ENCODE measurements at places on chromosomes 12 and 14.

DNA sequence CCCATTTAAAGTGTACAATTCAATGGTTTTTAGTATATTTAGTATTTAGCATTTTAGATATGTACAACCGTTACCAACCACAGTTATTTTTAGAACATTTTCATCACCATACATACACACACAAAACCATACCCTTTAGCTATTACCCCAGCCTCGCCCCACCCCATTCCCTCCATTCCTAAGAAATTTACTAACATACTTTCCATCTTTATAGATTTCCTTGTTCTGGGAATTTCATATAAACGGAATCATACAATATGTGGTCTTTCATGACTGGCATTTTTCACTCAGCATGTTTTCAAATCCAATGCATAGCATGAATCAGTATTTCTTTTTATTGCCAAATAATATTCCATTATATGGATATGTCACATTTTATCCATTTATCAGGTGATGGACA is 101.5 kb downstream of the TAOK3 start:
- no peak for DNase-seq
- no peaks in the 10 kb centered on the region for H3K4me1 ChIP-seq
- H3K4me3 ChIP-seq, result no peak overlapping the region
- no peak overlapping the region for H3K27ac ChIP-seq

DNA sequence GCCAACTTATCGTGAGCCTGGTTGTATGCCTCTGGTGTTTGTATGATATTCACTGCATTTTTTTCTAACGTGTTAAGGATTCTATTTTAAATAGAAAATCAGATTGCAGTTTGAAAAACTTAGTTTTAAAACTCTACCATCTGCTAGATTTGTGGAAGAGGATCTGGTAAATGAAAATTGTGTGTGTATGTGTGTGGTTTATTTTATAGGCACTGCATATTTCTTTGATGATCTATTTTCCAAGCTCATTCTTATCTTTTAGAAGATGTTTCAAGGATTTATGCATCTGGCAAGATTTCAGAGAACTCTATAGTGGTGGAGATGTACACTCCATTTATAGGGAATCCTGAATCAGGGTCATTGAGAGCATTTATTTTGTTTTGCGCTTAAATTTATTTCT is 69.8 kb downstream of the HMGA2 start:
- no peaks in the 10 kb centered on the region for H3K36me3 ChIP-seq
- H3K4me3 ChIP-seq, result no peak overlapping the region
- H3K4me1 ChIP-seq, result peaks cover 5% of the 10 kb centered on the region
- H3K27me3 ChIP-seq, result no peaks in the 10 kb centered on the region
- DNase-seq, result no peak

- no peak for DNase-seq
- H3K4me1 ChIP-seq, result no peaks in the 10 kb centered on the region
- H3K4me3 ChIP-seq, result no peak overlapping the region
- H3K27me3 ChIP-seq, result no peaks in the 10 kb centered on the region
- no peaks in the 10 kb centered on the region for H3K36me3 ChIP-seq
These were observed 496.5 kb downstream of the VRK1 start for GRCh38 chr14:97293659-97294058.

DNA sequence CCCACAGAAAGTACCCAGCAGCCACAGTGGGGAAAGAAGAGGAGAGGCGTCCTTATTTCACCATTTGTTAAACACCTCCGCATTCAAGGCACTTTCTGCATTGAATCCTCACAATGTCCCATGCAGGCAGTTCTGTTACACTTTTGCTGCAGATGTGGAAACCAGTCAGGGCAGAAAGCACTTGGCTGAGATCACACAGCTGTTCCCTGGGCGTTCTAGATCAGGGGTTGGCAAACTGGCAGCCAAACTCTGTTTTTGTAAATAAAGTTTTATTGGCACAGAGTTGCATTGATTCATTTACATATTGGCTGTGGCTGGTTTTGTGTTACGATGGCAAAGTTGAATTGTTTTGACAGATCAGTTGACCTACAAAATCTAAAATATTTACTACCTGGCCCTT is 20.1 kb downstream of the FOXN4 start:
- H3K4me1 ChIP-seq, result no peaks in the 10 kb centered on the region
- DNase-seq, result no peak
- no peak overlapping the region for H3K27ac ChIP-seq
- H3K4me3 ChIP-seq, result no peak overlapping the region
- H3K36me3 ChIP-seq, result no peaks in the 10 kb centered on the region

DNA sequence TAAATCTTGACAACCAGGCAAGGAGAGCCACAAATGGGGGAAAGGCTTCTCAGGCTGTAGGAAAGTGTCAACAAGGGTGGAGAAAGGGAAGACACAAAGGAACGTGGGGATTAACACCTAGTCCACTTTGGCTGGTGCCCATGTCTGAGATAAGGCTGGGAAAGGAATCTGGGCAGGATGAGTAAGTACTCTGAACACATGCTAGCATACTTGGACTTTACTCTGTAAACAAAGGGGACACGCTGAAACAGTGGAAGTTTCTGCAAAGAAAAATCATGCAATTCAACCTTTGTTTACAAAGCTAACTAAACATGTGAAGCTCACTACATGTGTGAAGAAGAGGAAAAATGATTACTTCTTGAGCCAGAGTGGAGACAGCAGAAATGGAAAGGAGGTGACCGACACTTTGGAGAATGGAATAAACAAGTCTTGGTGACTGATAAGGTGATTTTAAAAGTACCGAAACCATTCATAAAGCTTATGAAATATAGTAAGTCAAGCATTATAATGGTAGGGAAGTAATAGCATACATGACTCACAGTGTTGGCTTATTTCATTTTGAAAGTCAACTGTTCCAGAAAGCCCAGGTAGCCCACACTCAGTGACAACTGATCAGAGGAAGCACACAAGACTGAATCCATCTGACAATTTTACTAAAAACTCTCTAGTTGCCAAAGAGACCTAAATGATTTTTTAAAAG is 13.2 kb downstream of the CPNE8 start:
- H3K4me1 ChIP-seq, result no peaks in the 10 kb centered on the region
- no peaks in the 10 kb centered on the region for H3K36me3 ChIP-seq

DNA sequence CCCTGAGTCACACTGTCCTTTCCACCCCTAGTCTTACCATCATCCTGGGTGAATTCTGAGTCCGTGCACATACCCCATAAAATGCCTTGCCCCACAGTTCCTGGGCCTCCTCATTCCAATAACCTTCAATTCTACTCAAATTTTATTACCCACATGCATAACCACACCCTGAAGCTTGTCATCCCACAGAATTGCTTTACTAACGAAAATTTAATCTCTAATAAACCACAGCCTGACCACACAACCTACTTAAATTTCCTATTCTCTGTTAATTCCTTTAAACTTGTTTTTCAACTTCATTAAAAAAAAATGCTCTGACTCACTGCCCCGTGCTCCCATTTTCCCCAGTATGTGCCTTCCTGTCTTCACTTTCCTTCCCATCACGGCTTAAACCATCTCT is 205.9 kb downstream of the PHLDA1 start:
- H3K27ac ChIP-seq, result no peak overlapping the region
- H3K4me1 ChIP-seq, result no peaks in the 10 kb centered on the region
- no peak for DNase-seq
- H3K27me3 ChIP-seq, result no peaks in the 10 kb centered on the region
- no peaks in the 10 kb centered on the region for H3K36me3 ChIP-seq

DNA sequence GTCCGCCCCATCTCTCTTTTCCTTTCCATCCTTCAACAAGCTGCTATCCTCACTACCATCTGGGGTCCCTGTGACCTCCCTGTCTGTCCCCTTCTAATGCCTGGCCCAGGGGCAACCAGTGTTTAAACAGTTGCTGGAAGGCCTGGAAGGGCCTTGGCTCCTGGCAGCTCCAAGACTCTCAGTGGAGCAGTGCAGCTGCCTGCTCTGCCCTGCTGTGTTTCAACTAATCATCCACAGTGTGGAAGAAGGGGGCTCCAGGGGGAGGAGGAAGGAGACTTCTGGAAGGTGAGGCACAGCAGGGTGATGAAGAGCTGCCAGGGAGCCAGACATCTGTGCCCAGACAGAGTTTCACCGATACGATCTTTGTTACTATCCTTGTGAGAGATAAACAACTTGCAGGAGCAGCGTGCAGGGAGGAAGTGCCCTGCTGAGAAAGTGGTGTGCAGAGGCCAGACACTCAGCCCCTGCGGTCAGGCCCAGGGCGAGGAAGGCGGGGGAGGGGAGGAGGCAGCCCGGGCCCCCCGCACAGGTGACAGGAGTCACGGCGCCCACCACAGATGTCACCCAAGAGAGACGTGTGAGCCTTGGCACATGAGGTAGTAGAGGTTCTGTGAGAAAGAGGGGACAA is 1061.8 kb downstream of the BCL11B start:
- no peak overlapping the region for H3K27ac ChIP-seq
- DNase-seq, result no peak
- no peaks in the 10 kb centered on the region for H3K27me3 ChIP-seq
- no peak overlapping the region for H3K4me3 ChIP-seq
- no peaks in the 10 kb centered on the region for H3K36me3 ChIP-seq

- no peak overlapping the region for H3K4me3 ChIP-seq
- H3K27me3 ChIP-seq, result no peaks in the 10 kb centered on the region
- no peaks in the 10 kb centered on the region for H3K4me1 ChIP-seq
- no peaks in the 10 kb centered on the region for H3K36me3 ChIP-seq
- DNase-seq, result no peak
These were observed 355.8 kb downstream of the FSCB start for GRCh38 chr14:44151130-44151820.

DNA sequence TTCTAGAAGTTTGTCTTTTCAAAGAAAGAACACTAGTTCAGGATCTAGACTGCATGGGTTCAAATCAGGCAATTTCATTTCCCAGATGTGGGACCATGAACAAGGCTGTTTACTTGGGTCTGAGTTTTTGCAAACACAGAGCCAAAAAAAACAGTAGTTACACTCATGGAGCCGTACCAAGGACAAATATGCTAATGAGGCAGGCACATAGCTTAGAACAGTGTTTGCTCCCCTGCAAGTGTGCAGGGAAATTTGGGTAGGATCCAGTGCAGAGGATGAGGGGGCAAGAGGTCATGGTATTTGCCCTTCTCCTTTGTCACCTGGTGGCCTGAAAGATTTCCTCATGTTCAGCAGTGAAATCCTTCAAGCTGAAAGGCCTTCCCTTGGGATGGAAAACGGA is 860.4 kb downstream of the VRK1 start:
- no peak overlapping the region for H3K4me3 ChIP-seq
- no peak overlapping the region for H3K27ac ChIP-seq
- H3K4me1 ChIP-seq, result no peaks in the 10 kb centered on the region
- H3K36me3 ChIP-seq, result no peaks in the 10 kb centered on the region

DNA sequence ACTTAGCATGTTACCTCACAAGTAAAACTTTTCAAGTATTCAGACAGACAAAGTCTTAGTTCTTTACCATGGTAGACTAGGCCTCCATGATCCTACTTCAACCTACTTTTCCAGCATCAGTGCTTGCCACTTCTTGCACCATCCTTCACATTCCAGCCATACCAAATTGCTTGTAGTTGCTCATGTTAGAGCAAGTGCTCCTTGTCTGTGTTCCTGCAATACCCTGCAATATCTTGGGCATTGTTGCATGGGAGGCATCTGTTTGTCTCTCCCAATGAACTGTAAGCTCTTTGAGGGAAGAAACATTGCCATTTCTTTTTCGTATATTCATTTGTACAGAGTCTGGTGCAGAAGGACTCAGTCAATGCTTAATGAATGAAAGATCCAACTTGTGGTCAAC is 78.0 kb downstream of the SRGAP1 start:
- no peaks in the 10 kb centered on the region for H3K36me3 ChIP-seq
- H3K27me3 ChIP-seq, result no peaks in the 10 kb centered on the region
- no peak for DNase-seq
- no peak overlapping the region for H3K4me3 ChIP-seq
- H3K27ac ChIP-seq, result no peak overlapping the region
- H3K4me1 ChIP-seq, result peaks cover 7% of the 10 kb centered on the region

DNA sequence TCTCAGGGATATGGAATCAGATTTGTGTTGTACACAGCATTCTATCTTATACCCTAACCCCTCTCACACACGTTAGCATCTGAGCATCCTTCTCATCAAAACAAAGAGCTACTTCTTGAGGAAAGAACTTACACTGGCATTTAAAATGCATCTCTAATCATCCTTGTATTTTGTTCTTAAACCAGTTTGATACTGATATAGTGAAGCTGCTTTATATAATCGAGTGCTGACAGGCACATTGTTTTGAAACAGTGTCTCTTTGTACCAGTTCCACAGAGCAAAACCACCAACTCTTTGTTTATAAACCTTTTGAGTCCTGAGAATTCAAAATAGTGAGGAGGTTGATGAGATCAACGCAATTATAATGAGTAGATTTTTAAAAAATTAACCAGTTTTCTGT is 8.8 kb downstream of the GPR33 start:
- no peaks in the 10 kb centered on the region for H3K4me1 ChIP-seq
- H3K36me3 ChIP-seq, result no peaks in the 10 kb centered on the region
- no peak overlapping the region for H3K4me3 ChIP-seq
- no peaks in the 10 kb centered on the region for H3K27me3 ChIP-seq
- H3K27ac ChIP-seq, result no peak overlapping the region

- H3K27me3 ChIP-seq, result no peaks in the 10 kb centered on the region
- no peaks in the 10 kb centered on the region for H3K36me3 ChIP-seq
- H3K4me3 ChIP-seq, result peak overlapping the region; percentile 89
- peaks cover 14% of the 10 kb centered on the region for H3K4me1 ChIP-seq
These were observed 769 bp upstream of the ZNF740 start for GRCh38 chr12:53179687-53180219.

GRCh38 chr12:123767613-123768012 is 5.5 kb downstream of the DNAH10 start:
- no peaks in the 10 kb centered on the region for H3K36me3 ChIP-seq
- no peak overlapping the region for H3K4me3 ChIP-seq
- no peaks in the 10 kb centered on the region for H3K4me1 ChIP-seq
- no peaks in the 10 kb centered on the region for H3K27me3 ChIP-seq

GRCh38 chr12:130870442-130871285 is 1.2 kb upstream of the RAN start:
- peak overlapping the region; percentile 45 for H3K4me3 ChIP-seq
- H3K27ac ChIP-seq, result peak overlapping the region; percentile 85
- peaks cover 12% of the 10 kb centered on the region for H3K4me1 ChIP-seq
- no peaks in the 10 kb centered on the region for H3K27me3 ChIP-seq

- no peak overlapping the region for H3K4me3 ChIP-seq
- H3K36me3 ChIP-seq, result no peaks in the 10 kb centered on the region
- H3K4me1 ChIP-seq, result no peaks in the 10 kb centered on the region
- DNase-seq, result no peak
These were observed 4.8 kb downstream of the USP44 start for GRCh38 chr12:95546491-95546813.

DNA sequence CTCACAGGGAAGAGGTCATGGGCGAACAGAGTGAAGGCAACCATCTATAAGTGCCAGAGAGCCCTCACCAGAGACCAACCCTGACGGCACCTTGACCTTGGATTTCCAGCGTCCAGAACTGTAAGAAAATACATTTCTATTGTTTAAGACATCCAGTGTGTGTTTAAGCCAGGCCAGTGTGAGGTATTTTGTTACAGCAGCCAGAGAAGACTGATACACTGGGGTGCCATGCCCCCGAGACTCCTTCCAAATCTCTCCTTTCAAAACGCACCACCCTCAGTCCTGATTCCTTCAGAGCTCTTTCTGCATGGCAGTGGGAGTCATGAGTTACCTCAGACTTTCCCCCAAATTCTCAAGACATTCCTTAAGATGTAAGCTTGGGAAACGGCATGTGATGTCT is 2.5 kb upstream of the SERPINA5 start:
- DNase-seq, result no peak
- no peak overlapping the region for H3K4me3 ChIP-seq
- H3K27me3 ChIP-seq, result no peaks in the 10 kb centered on the region

Data from uterus (tissue), 4 donors.